Retinal pigment epithelial cell (primary cell): ENCODE measurements at places on chromosomes 1 and 21.

- no peak for DNase-seq
These were observed 4.0 kb downstream of the SHISAL2A start for GRCh38 chr1:52636721-52637695.

GRCh38 chr1:203572134-203572625 lies 54.5 kb upstream of the ATP2B4 start:
- DNase-seq, result no peak

DNA sequence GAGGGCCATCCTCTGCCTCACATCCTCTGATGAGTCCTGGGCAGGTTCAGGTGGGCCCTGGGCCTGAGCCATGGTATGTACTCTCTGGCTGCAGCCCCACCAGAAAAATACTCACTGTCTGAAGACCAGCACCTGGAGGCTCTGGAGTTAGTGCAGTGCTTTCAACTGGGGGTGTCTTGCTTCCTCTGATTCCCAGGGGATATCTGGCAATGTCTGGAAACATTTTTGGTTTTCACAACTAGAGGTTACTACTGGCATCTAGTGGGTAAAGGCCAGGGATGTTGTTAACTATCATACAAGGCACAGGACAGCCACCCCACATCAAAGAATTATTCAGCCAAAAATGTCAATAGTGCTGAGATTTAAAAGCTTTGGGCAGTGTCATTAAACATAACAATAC lies 152.7 kb downstream of the HIVEP3 start:
- DNase-seq, result no peak

GRCh38 chr1:16064536-16065268 lies 8.7 kb downstream of the FAM131C start:
- DNase-seq, result no peak
